ENCODE measurements at places on chromosomes 7 and 10.

DNA sequence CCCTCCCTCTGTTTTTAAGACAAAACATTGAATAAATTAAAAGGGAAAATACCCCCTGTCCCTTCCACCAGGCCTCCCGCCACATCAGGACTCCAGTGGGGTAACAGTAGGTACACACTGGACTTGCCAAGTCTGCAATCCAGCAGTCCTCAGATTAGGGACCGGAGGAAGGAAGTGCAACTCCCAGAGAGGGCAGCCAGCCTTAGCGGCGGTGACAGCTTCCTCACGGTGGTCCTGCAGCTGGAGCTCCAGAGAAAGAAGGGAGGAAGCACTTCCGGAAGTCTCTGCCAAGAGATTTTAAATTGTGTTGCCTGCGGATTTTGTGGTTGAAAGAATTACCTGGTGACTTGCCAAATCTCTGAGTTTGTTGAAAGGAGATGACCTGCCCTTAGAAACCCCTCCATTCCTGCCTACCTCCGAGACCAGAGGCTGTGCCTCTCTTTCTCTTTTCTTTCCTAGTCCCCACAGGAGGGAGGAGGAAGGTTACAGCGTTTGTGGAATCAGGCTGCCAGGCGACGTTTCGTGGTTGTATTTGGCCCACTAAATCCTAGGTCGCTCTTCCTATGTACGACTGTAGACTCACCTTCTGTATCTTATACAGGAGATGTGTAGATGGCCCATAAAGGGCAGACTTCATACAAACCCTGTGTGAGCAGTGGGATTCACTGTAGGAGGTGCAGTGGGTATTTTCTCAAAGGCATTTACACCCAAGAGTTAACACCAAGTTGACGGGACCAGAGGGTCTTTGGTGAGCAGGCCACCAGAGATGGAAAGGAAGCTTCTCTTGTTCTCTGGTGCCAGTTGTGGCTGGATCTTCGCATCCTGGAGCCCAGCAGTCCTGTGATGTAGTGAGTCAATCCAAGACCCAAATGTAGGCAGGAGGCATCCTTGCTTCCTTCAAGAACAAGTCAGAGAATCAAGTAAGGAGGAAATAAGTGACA, 77.9 kb downstream of the INSIG1 start:
- no peak for DNase-seq

GRCh38 chr10:109956454-109957091, 33.3 kb upstream of the XPNPEP1 start:
- no peak for DNase-seq

DNA sequence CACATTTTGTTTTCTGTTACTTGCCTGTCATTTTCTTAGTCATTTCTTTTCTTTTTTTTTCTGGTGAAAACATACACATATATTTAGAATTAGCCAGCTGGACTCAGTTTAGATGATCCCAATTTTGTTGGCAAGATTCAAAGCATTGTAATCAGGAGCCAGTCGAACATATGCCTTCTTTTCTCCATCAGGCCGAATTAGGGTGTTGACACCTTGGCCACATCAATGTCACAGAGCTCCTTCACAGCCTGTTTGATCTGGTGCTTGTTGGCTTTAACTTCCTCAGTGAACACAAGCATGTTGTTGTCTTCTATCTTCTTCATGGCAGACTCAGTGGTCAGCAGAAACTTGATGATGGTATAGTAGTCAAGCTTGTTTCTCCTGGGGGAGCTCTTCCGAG, 32.6 kb downstream of the PHF14 start:
- no peak for DNase-seq

DNA sequence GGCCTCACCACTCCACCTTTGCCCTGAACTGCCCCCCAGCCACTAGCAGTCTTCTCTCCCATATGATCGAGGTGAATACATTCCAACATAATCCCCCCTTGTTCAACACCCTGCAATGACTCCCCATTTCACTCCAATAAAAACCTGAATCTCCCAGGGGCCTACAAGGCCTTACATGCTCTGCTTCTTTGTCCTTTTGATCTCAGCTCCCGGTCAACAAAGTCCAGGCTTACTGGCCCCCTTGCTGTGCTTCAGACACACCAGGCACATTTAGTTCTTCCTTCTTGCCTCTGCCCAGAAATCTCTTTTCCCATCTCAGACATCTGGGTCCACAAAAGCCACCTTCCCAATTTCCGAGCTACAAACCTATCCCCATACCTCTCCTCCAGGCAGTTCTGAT, 14.0 kb downstream of the MET start:
- DNase-seq, result no peak

DNA sequence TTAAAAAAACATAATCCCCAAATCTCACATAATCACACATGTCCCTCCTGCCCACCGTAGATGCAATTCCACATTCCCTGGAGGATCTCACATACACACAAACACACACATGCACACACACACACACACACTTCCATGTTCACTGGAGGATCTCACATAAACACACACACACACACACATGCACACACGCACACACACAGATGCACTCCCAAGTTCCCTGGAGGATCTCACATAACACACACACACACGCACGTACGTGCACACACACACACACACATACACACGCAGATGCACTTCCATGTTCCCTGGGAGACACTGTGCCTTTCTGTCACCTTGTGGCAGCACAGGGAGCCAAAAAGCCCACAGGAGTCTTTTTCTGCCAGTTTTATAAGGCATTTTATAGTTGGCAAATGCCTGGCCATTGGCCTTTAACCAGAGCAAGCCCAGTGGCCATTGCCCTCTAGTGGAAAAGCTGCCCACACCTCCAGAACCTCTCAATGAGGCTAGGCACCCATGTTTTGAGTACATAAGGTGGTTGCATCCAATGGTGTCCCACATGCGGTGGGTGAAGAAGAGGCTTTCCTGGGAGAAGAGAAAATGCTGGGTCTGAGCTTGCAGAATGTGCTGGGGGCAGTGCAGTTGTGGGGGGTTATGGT, 115.4 kb upstream of the ACBD5 start:
- no peak for DNase-seq

GRCh38 chr7:139650429-139651100, 127.1 kb downstream of the CLEC2L start:
- no peak for DNase-seq

DNA sequence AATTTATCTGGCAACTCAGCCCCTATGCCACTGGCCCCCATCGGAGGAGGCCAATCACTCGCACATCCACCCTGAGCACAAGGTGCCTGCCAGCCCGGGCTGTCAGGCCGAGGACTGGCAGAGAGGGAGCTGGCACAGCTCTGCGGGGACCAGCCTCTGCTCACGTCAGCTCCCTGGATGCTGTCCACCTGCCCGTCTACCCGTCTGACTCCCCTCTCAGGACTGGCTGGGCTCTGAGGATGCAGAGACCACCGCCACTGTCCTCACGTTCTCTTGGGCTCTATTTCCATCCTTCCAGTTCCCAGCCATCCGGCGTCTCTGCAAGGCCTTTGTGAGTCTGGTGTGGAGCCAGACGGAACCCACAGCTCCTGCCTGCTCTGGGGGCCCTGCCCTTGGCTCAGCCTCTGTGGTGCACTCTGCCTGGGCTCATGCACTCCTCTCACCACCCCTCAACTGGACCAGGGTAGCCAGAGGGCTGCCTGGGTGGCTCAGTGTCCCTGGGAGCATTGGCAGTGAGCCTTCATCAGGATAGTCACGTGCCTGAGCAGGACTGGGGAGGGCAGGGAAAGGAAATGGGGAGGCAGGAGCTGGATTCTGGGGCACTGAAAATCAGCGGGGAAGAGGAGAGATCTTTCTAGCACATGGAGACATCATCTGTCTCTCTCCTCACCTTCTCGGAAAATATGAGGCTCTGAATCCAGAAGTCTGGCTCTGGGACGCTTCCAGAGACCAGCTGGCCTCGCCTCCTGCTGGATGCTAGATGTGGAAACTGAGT, 38.0 kb upstream of the PCBD1 start:
- DNase-seq, result no peak

Measured in stimulated activated CD4-positive, alpha-beta T cell treated with anti-CD3 and anti-CD28 coated beads, Interleukin-1b, Interleukin-23, amount 100 ng/mL, for 1 hour (primary cell).